ENCODE measurements at places on chromosomes 11 and 22.
A peak's percentile ranks its signal among the peaks of the same experiment; 100 is the strongest.

GRCh38 chr22:49568751-49569285, 258.9 kb downstream of the BRD1 start:
- H3K36me3 ChIP-seq = no peaks in the 10 kb centered on the region
- no peaks in the 10 kb centered on the region for H3K4me1 ChIP-seq
- no peaks in the 10 kb centered on the region for H3K27me3 ChIP-seq
- no peak overlapping the region for H3K4me3 ChIP-seq
- DNase-seq = no peak
- H3K27ac ChIP-seq = no peak overlapping the region

DNA sequence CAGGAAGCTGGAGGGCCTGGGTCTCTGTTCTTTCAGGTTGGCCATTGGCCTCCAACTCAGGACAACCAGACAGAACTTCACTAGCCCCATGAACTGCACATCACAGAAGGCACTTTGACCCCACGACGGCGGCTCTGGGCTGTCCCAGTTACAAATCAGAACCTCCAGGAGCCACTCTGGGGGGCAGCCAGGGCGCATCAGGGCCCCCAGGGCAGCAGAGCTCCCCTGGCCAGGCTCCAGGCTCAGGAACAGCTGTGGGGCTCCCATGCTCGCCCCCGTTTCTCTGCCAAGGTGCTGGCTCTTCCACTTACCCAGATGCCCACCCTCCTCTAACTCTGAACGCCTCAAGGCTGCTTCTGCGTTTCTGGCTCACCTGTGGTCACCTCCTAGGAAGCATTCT, 25.5 kb downstream of the TOLLIP start:
- H3K4me1 ChIP-seq = peaks cover 4% of the 10 kb centered on the region
- DNase-seq = no peak
- H3K36me3 ChIP-seq = peaks cover 8% of the 10 kb centered on the region
- H3K4me3 ChIP-seq = no peak overlapping the region

DNA sequence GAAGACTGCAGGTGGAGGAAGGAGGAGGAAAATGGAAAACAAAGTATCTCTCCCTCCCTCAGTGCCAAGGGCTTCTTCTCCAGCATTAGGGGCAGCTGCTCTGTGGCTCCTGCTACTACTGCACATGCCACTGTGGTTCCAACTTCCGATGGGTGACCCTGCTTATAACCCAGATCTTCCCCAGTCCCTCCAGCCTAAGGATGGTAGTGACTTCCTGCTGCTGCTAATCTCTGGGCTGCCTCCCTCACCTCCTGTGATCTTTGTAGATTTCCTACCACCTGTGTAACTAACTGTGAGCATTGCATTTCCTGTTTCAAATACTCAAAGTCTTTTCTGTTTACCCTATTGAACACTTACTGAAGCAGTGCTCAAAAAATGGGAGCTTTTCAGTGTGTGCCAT, 28.7 kb upstream of the TRPC6 start:
- no peaks in the 10 kb centered on the region for H3K36me3 ChIP-seq
- DNase-seq = no peak
- no peak overlapping the region for H3K27ac ChIP-seq

GRCh38 chr11:85758480-85759039, 52.4 kb downstream of the SYTL2 start:
- H3K4me1 ChIP-seq = peaks cover 18% of the 10 kb centered on the region
- no peaks in the 10 kb centered on the region for H3K36me3 ChIP-seq
- H3K4me3 ChIP-seq = no peak overlapping the region

GRCh38 chr11:77187111-77187750, 59.2 kb downstream of the MYO7A start:
- no peaks in the 10 kb centered on the region for H3K36me3 ChIP-seq
- H3K4me1 ChIP-seq = peaks cover 3% of the 10 kb centered on the region
- no peak for DNase-seq

GRCh38 chr11:70778883-70779282, 380.6 kb downstream of the CTTN start:
- DNase-seq = no peak
- no peak overlapping the region for H3K27ac ChIP-seq
- H3K4me3 ChIP-seq = no peak overlapping the region
- no peaks in the 10 kb centered on the region for H3K27me3 ChIP-seq

- peaks cover 5% of the 10 kb centered on the region for H3K4me1 ChIP-seq
- H3K36me3 ChIP-seq = no peaks in the 10 kb centered on the region
- no peak overlapping the region for H3K27ac ChIP-seq
- no peaks in the 10 kb centered on the region for H3K27me3 ChIP-seq
- DNase-seq = no peak
These were observed 160.0 kb downstream of the NAV2 start for GRCh38 chr11:19872512-19873145.

- no peaks in the 10 kb centered on the region for H3K4me1 ChIP-seq
- no peaks in the 10 kb centered on the region for H3K27me3 ChIP-seq
- peaks cover 38% of the 10 kb centered on the region for H3K36me3 ChIP-seq
- no peak overlapping the region for H3K27ac ChIP-seq
- DNase-seq = no peak
These were observed 51.4 kb downstream of the EMSY start for GRCh38 chr11:76496174-76496573.

DNA sequence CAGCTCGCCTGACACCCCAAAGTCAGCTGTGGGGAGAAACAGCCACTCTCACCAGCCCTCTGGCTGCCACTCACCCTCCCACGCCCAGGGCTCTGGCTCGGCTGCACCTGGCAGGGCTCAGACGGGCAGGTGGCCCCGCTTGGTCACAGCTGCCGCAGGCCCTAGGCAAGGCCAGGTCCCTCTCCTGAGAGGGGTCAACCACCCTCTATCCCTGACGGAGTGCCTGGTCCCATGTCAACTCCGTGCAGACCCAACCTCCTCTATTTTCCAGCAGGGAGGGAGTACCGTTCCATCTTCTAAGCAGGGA, 1.9 kb downstream of the MAP4K2 start:
- H3K4me1 ChIP-seq = peaks cover 8% of the 10 kb centered on the region
- no peak overlapping the region for H3K27ac ChIP-seq
- no peak for DNase-seq

- no peak overlapping the region for H3K4me3 ChIP-seq
- no peaks in the 10 kb centered on the region for H3K27me3 ChIP-seq
- no peaks in the 10 kb centered on the region for H3K4me1 ChIP-seq
- peak overlapping the region; percentile 54 for H3K27ac ChIP-seq
- DNase-seq = no peak
These were observed 87.8 kb downstream of the MYEOV start for GRCh38 chr11:69381681-69382130.

- DNase-seq = peak; percentile 95
- H3K4me1 ChIP-seq = peaks cover 36% of the 10 kb centered on the region
- H3K27me3 ChIP-seq = no peaks in the 10 kb centered on the region
- peak within 1 kb of the TSS; percentile 100 for H3K27ac ChIP-seq
These were observed at the start of gene XBP1 for GRCh38 chr22:28800308-28801041. XBP1 (minus strand) TSS chr22:28800569.

GRCh38 chr11:69053546-69054396, 5.0 kb downstream of the TPCN2 start:
- H3K36me3 ChIP-seq = no peaks in the 10 kb centered on the region
- peaks cover 9% of the 10 kb centered on the region for H3K4me1 ChIP-seq
- no peak overlapping the region for H3K27ac ChIP-seq
- no peaks in the 10 kb centered on the region for H3K27me3 ChIP-seq
- no peak for DNase-seq
- no peak overlapping the region for H3K4me3 ChIP-seq
